Adipose tissue (tissue), 3 donors: ENCODE measurements at places on chromosomes 13 and 19. TPM values are rescaled to one million over a fixed set of nuclear protein-coding genes. Genes with fewer than 3 reads are reported as not detected.

The ZNF625 gene
- 3.8 TPM for polyA plus RNA-seq

The GPC6 gene
- polyA plus RNA-seq, result 8.5 TPM

The DCT gene
- polyA plus RNA-seq, result 0.10 TPM

The MBD3L2 gene
- polyA plus RNA-seq, result not detected

The APOC1 gene
- polyA plus RNA-seq, result 40.3 TPM

The ZNF730 gene
- polyA plus RNA-seq, result 0.04 TPM

The GRIN2D gene
- polyA plus RNA-seq, result 0.07 TPM

The RTBDN gene
- not detected for polyA plus RNA-seq

The NLRP5 gene
- polyA plus RNA-seq, result not detected

The LIPE gene
- polyA plus RNA-seq, result 2,261 TPM

The CASP14 gene
- not detected for polyA plus RNA-seq

The CGB3 gene
- polyA plus RNA-seq, result not detected

The MYPOP gene
- 3.4 TPM for polyA plus RNA-seq

The ZNF667 gene
- 1.6 TPM for polyA plus RNA-seq

The FGF22 gene
- polyA plus RNA-seq, result 0.22 TPM

The SLC15A1 gene
- not detected for polyA plus RNA-seq

The CCDC169 gene
- polyA plus RNA-seq, result 0.24 TPM

The RPS5 gene
- 1,868 TPM for polyA plus RNA-seq

The ZNF431 gene
- 6.4 TPM for polyA plus RNA-seq

The PGLYRP1 gene
- not detected for polyA plus RNA-seq

The ADAT3 gene
- polyA plus RNA-seq, result 2.2 TPM

The TEX101 gene
- polyA plus RNA-seq, result not detected

The DAND5 gene
- polyA plus RNA-seq, result 0.11 TPM
